ENCODE measurements at places on chromosomes 7 and 10.

DNA sequence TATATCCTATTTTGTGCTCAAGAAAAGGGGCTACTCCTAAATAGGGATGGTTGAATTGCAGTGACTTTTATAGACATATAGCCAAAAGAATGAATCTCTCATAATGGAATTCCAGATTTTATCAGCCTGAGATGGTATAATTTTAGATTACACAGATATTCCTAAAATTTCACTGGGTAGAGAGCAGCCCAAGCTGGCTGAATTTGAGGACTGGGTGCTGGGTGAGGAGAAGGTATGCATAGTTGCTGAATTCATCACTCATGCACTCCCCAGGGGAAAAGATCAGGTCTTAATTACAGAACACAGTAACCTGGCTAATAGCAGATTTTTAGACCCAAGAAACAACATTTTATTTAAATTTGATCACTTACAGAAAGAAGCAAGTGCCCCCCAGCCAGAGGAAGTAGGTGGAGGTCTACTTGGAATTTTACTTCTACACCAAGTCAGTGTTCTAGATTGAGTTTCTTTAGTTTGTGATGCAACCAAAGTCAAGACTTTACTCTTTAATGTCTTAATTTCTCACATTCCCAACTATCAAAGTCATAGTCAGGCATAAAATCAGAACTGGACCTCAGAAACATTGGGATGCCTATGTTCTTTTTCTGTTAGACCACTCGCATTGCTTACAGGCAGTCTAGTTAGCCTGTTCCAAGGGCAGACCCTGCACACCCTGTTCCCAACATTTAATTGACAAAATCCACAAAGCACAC is 337.4 kb upstream of the PODXL start:
- DNase-seq: no peak

DNA sequence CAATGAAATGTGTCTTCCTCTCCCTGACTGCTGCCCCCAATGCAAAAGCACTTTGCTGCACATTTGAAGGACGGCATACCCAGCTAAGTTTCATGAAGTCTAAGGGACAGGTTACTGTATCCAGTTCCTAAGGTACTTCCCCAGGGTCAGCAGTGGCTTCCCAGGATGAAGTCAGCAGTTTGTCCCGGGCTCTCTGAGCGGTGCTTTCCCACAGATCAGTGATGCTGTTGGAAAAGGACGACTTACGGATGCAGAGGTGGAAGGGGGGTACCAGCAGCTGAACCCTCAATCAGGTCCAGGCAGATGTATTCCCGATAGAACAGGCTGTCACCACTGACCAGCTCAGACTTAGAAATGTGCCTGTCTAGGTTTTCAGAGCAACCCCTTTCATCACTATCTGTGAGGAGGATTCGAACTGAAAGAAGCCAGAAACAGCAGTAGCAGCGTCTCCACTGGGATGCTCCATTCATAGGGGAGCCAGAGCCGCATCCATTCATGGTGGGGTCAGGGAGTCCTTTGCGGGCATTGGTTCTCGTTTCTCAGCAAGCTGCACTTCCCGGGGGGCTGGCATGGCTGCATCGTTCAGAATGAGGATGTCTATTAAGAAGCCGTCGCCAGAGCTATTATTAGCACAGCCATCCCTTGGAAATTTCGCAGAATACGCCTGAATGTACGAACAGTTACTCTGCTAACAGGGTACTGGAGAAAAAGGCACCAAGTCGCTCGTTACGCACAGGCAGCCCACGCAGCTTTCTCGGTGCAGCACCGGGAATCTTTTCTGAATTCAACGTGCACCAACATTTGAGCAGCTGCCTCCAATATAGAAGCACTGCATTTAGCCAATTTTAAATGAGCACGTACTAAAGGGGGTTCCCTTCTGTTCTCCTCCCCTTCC is 303.7 kb downstream of the PRPF18 start:
- no peak for DNase-seq

DNA sequence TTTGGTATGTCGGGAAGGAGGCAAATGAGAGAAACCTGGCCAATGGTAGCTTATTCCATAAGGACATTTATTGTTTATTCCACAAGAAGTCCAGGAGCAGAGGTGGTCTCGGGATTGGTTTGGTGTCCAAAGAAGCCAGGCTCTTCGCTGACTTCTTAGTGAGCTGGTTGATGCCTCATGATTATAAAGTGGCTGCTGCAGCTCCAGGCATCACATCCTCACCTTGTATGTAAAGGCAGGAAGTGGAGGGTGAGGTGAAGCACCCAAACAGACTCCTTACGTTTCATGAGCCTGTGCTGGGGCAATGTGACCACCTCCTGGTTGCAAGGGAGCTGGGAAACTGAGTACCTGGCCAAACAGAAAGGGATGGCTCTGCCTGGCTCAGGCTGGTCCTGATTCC is 92.4 kb downstream of the MYL10 start:
- no peak for DNase-seq

DNA sequence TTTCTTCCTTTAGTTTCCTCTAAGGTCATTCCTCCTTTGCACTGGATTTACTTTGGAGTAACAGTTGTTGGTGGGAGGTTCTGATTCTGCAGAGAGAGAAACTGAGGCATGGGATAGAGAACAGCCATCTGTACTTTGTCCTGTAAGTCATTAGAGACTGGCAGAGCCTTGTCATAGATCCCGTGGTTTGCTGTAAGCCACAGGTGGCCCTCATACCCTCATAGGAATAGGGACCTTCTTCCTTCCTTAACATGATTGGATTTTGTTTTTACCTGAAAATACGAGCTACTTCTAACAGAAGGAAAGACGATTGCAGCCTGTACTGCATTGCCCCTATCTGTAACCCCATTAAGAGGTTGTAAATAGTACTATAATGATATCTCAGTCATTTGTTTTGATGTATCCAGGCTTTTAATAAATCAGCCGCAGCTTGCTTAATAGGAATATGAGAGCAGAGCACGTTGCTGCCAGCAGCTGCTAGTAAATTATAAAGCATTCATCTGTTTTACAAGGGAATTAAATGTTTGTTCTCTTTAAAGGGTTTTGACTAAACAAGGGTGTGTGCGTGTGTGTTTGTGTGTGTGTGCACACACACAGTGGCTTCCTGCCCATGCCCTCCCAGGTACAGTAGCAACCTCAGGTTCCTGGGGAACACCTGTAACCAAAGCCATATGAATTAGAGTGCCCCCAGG is 249.8 kb downstream of the AUTS2 start:
- no peak for DNase-seq

- no peak for DNase-seq
Observed at GRCh38 chr10:62456611-62457101, 82.5 kb downstream of the ZNF365 start.

DNA sequence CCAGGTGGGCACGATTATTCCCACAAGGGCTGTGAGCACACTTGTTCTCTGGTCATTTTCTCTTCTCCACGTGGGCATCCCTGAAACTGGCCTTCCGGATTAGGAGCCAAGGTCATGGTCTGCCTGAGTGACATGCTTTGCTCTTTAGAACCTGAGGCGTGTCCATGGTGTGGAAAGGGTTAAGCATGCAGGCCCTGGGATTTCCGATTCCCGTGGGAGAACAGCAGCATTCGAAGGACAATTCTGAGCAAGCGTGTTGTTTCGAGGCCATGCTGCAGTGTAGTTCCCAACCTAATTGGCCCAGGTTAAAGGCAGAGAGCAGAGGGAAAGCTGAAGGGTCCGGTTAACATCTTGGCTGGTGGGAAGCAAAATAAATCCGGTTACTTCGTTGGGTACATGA is 245.9 kb downstream of the SKAP2 start:
- no peak for DNase-seq

DNA sequence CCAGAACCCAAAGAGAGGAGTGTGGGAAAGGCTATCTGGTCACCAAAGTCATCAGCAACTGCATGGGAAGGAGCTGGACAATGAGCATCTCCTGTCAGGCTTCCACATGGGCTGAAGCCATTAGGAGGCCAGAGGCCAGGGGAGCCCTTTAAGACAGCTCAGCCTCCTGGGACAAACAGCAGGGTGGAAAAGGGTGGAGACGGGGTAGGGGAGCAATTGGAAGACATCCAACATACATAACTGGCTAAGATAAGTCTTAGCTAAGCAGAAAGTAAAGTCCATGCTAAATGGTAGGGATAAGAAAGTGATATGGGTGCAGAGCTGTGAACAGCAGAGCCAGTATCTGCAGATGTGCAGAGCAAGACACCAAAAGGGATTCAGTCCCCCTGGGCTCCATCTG is 1.5 kb upstream of the OAT start:
- DNase-seq: no peak

- no peak for DNase-seq
Observed at GRCh38 chr10:104834580-104834979, 193.5 kb downstream of the SORCS3 start.

DNA sequence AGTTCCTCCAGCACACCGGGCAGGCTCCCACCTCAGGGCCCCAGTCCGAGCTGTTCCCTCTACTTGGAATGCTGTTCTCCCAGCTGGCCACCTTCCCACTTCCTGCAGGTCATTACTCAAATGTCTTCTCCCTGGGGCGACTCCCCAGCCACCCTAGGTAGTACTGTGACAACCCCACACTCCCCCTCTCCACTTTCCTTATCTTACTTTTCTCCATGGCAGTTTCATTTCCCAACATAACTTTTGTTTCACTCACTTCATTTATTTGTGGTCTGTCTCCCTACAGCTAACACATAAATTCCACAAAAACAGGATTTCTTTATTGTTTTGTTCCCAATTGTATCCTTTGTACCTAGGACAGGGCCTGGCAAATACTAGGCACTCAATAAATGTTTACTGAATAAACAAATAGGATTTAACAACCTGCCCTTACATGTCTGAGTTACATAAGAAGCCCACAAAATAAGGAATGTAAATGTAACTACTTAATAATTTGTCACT is 76.5 kb downstream of the JAZF1 start:
- DNase-seq: no peak

GRCh38 chr10:114655671-114656070 is 2.4 kb downstream of the ABLIM1 start:
- no peak for DNase-seq

DNA sequence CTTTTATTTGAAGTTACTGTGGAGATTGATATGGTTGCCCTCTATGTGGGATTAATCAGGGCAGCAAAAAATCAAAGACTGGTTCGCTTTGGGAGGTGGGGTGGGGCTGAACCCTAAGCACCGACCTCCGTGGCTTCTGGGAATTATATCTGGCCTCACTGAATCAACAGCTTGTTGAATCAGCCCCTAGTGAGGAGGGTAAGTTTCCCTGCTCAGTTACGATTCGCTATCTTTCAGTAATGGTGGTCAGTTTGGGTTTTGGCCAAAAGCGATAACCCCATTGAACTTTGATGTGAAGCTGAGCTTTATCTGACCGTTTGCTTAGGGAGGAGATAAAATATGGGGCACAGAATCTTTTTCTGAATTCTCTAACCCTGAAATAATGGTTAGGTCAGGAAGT is 16.6 kb upstream of the ARPC1A start:
- DNase-seq: no peak

GRCh38 chr7:128321044-128321422 is 22.7 kb downstream of the RBM28 start:
- DNase-seq: no peak

- DNase-seq: no peak
Observed at GRCh38 chr10:69916118-69916517, 114.4 kb downstream of the COL13A1 start.

DNA sequence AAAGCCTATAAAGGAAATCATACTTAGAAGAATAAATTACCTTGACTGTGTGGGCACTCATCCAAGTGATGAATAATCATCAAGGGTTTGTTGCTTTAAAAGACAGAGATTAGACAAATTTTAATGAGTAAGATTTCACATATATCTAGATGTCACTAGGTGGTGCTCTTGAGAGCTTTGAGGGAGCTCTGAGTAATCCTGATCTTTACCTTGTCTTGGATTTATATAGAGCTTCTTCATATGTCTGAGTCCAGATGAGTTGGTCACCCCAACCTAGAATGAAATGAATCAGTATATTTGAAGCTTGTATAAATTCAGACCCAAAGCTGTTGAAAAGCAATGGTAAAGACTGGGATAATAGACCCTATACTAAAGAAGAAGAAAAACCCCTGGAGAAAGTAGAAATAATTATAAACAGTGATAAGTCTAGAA is 3.7 kb downstream of the AGR2 start:
- no peak for DNase-seq

Measured in stimulated activated CD4-positive, alpha-beta T cell treated with anti-CD3 and anti-CD28 coated beads, Interleukin-1b, Interleukin-23, amount 100 ng/mL, for 24 hours (primary cell).